ENCODE measurements at places on chromosomes 12 and 14. TPM values are rescaled to one million over a fixed set of nuclear protein-coding genes. Genes with fewer than 3 reads are reported as not detected.

CPNE6 gene
- total RNA-seq, result not detected

DNA sequence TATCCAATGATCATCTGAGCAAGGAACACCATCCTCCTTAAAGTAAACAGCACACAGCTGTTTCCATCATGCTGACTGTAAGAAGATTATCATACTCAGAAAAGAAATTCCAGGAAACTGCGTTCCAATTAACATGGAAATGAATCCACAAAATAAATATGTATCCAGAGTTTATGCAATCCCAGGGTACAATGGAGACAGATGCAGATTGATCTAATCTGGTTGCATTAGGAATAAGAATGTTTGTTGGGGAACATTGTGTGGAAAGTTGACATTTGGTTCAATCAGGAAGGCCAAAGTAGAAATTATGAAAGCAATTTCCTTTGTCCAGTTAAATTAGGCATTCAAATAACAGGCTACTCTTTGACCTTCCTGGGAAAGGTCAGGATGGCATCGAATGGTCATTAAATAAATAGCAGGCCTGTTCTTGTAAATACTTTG lies 236.9 kb upstream of the AMIGO2 start:
- DNase-seq, result no peak

DNA sequence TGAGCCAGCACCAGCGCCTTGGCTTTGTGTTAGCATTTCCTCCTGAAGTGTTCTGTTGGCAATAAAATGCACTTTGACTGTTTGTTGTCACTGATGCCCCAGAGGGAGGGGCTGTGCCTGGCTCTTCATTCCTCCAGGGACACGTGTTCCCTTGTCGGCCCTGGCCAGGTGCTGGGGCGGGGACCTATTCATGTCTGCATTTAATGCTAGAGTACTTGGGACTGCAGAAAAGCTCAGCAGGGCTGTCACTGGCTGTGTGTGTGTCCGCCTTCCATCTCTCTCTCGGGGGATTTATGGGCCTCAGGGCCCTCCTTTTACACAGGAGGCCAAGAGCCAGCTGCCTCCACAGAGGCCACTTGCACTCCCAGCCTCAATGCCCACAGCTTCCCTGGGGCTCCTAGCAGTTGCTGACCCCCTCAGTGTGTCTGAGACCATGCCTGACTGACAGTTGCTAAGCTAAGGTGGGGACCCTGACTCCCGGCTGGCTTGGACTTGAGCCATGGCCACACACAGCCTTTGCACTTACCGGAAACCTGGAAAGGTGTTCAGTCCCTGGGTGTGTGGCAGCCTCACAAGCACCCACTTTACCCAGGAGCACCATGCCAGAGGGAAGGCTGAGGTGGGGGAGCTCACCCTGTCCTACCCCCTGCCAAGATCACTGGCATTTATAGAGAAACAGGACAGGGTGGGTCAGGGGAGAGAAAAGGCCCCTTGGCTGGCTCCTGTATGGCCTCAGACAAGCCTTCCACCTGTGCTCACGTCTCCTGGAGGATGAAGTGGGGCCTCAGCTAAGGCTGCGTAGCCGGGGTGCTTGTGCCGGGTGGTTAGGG lies 27.8 kb downstream of the HIP1R start:
- no peak for DNase-seq

DNA sequence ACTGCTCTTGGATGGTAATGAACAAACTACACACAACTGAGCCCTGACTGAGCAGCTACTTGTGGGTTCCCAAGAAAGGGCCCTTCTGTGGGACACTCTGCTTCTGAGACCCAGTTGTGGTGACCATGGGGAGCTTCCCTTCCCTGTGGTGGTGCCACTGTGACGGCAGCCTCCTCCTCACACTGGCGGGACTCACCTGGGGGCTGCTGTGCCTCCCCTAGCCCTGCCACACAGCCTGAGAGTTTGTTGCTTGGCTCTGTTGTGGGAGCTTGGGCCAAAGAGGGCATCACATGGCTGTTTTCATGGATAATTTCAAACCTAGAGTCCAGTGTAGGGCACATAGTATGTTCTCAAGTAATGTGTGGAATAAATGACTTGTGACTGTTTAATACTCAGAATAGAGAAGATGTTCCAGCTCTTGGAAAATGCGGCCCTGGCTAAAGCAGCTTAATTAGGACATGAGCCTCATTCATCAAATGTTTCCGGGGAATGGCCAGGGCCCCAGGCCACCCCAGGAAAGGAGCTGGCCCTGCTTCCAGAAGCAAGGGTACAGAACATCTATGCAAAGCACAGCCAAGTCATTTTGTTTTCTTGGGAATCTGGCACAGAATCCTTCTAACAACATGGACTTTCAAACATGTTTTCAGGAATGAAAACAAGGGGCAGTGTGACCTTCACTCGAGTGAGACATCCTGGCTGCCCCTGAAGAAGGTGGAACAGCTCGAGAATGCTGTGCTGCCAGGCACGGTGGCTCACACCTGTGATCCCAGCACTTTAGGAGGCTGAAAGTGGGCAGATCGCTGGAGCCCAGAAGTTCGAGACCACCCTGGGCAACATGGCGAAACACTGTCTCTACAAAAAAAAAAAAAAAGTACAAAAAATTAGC lies 21.2 kb downstream of the ZFYVE21 start:
- no peak for DNase-seq

CIROP gene
- not detected for total RNA-seq

All from renal cortical epithelial cell (primary cell).